ENCODE measurements at places on chromosomes 4 and X.

- no peak for DNase-seq
Measured at GRCh38 chr4:162853788-162854187, 312.9 kb downstream of the NAF1 start.

DNA sequence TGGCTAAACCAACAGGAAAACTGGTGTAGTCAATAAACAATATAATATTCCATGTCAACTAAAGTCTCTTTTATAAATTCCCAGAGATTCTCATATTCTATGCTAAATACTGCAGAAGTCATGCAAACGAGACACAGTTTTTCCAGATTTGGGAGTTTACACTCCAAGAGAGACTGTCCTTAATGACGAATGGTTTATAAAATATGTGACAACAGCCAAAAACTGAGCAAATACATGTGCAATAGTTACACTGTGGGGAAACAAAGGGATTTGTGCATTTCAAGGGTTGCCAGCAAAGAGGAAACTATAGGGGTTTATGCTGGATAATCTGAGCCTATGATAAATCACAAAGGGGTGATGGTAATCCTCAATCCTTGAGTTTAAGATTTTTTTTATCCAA lies 75.7 kb downstream of the GPC4 start:
- DNase-seq: no peak

- DNase-seq: no peak
Measured at GRCh38 chrX:107384397-107385105, 64.9 kb upstream of the FRMPD3 start.

DNA sequence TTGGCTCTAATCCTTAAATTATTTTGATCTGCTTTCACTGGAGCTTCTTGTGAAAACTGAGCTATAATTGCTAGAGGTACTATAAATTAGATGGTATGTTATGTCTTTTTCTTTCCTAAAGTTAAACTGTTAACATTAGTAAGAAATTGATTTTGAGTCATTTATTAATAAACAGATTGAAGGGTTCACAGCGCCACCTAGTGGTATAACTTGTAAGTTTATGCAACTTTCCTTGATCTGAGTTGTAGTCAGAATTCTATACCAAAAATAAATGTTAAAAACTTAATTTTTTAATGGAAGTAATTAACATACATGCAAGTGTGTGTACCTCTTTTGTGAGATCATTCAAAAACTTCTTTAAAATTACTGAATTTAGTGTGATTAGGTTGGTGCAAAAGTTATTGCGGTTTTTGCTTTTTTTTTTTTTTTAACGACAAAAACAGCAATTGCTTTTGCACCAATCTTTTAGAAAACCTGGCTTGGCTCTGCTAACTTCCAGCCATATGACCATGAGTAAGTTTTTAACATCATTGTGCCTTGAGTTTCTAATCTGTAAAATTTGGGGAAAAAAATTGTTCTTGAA lies 151.5 kb downstream of the CENPC start:
- no peak for DNase-seq

DNA sequence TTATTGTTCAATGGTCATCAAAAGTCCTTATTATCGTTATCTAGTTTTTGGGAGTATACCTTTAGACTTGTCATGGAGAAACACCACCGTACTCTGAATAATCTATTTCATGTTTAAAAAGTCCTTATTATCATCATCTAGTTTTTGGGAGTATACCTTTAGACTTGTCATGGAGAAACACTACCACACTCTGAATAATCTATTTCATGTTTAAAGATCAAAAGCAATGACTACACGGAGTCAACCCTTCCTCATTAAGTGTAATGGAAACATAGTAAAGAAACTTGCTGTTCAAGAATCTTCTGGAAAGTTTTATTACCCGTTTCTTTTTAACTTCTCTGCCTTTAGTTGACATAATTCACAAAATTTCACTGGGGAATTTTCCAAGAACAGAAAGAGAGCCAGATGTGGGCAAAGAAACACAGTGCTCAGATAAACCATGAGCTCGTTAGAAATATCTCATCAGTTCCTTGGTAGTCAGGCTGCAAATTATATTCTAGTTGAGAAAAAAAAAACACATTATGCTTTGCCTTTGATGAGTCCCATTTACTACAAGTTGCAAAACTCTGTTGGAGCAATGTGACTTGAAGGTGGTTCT lies 158.8 kb downstream of the AFAP1 start:
- DNase-seq: no peak

GRCh38 chr4:40173470-40173875 lies 23.4 kb upstream of the RHOH start:
- DNase-seq: no peak

DNA sequence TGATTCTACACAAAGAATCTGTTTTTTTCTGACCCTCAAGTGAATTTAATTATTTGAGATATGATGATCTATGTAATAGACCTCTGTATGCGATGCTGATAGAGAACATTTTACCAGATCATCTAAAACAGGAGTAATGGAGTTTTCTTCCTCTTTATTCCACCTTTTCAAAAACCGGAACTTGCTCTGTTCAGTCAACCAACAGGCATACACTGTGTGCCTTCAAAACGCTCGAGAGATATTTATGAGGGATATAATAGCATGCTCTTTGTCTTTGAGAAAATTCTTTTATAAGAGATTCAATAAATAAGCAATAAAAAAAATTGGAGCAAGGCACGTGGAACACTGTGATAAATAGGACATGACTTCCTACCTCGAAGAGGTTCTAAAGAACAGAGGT lies 2.0 kb downstream of the NYX start:
- no peak for DNase-seq

DNA sequence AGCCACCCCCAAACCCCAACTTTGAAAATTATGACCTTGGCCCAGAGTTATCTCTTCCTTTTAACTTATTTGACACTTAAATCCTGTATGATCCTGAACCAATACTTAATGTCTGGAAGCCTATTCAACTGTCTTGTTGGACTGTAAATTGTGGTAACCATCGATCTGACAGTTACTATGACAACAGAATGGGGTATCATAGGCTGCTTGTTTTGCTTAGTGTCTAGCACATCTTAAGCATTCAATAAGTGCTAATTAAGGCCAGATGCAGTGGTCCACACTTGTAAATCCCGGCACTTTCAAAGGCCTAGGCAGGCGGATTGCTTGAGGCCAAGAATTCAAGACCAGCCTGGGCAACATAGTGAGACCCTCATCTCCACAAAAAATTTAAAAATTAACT lies 175.0 kb downstream of the APBB2 start:
- no peak for DNase-seq

DNA sequence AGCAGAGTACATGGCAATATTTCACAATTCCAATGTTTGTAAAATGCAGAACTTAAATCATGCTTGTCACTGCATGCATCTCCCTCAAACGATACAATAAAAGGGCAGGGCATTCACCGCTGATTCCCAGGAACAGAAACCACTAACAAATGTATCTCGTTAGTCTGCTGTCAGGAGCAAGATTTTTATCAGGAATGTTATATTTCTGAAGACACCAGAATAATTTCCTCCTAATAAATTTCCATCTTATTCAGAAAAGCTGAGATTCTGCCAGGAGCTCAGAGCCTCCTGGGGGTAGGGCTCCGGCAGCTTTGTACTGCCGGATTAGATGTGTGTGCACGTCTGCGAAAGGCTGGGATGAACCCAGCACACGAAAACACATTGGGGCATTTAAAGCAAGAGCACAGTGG lies 54.0 kb upstream of the LDB2 start:
- no peak for DNase-seq

DNA sequence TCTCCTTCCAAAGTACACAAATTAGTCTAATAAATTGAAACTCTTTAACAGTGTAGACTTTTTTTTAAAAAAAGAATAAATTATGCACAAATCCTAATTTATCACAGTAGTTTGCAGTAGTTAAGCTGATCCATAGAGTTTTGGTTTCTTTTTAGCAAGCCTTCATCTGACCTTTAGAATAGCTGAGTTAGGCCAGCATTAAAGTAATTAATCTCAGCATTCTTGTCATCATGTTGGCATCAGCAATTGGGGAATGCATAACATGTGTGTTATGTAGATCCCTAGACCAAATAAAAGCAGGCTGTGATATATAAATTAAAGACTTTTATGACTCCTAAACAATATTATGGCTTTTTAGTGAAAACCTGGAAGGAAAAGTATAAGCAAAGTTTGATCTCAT lies 426.5 kb upstream of the PABPC4L start:
- no peak for DNase-seq

DNA sequence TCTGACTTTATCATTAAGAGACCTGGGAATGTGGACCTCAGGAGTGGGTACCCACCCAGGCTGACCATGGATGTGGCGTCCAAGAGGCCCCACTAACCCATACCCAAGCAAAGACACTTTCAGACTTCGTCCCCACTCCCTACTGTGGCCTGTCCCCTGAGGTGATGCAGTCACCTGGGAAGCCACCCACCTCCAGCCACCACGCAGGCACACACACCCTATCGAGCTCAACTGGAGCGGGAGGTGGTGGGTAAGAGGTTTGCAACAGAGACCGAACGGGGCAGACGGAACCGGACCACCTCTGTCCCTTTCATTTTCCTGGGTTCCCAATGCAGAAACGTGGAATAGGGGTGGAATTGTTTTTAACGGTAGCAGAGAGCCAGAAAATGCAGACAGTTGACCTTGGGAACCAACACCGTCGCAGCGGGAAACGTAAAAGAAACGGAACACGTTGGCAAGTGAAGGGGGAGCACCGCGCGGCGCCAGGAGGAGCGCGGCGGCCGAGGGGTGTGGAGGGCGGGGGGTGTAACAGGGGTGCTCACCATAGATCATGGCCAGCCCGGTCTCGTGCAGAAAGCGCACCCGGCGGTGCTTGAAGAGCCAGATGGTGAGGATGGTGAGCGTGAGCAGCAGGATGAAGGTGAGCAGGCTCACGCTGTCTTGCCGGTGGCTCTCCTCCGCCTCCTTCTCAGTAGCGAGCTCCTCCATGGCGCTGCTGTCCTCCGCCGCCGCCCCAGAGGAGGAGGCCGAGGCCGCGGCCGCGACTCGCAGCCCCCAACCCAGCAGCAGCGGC lies 559 bp downstream of the SLC9A7 start:
- peak; percentile 27 for DNase-seq

DNA sequence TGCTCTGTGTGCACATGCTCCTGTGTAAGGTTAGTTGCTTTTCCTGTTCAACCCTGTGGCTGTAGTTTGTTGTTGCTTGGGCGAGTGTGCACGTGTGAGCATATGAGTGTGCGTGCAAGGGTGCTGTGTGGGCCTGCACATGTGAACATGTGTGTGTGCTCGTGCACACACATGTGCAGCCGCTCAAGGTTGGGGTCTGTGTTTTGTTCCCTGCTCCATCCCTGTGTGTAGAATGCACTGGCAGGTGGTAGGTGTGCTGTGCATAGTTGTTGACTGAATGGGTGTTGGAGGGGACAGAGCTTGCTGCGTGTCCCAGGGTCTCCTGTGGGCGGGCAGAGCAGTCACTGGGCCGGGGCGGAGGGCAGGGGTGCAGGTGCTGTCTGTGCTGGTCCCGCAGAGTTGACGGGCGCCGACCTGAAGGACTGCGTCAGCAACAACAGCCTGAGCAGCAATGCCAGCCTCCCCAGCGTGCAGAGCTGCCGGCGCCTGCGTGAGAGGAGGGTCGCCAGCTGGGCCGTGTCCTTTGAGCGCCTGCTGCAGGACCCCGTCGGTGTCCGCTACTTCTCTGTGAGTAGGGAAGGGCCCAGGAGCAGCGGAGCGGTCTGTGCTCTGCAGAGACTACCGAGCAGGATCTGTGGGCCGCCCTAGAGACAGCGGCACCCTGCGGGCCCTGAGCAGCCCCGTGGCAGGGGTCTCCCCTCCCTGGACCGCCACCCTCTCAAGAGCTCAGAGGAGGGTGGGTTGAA lies 27.9 kb upstream of the HGFAC start:
- DNase-seq: peak; percentile 8

DNA sequence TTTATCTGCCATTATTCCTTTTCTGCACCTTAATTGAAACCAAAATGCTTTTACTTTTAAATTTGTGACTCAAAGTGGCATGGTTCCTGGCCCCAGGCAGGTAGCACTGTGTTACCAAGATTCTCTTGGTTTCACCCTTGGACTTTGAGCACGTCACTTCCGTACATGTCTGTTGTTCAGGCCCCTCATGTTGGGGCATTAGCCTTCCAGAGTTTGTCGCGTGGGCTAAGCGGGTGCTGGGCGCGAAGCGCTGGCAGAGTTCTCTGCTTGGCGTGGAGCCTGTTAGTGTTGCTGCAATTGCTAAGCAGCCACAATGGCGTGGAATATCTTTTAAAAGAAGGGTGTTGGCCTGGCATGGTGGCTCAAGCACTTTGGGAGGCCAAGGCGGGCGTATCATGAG lies 14.0 kb upstream of the TADA2B start:
- DNase-seq: no peak

GRCh38 chr4:155954118-155954685 lies 536 bp upstream of the CTSO start:
- DNase-seq: peak; percentile 11

DNA sequence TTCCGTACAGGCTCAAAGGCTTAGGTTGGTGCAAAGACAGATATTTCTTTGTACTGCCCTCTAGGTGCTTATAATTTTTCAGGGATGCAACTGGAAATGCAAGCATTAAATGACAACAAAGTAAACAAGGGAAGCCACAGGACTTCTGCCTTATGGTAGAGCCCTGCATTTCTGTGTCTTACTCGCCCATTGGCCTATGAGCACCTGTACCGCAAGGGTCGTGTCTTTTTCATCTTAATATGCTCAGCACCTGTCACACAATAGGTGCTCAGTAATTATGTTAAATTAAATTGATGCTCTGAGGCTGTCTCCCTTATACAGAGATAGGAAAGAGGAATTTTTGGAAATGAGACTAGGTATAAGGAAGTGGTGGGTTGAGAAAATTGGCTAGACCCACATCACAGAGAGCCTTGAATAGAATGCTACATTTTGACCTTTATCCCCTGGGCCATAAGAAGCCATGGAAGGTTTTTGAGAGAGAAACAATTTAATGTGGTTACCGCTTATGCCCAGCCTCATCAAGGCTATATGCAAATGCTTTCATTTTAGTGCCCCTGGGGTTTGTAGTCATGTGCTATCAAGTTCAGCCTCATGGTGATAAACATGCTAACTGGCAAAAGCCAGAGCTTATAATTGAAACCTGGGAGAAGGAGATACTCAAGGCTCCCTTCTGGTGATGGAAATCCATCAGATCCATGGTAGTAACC lies 16.3 kb downstream of the VSIG4 start:
- no peak for DNase-seq

DNA sequence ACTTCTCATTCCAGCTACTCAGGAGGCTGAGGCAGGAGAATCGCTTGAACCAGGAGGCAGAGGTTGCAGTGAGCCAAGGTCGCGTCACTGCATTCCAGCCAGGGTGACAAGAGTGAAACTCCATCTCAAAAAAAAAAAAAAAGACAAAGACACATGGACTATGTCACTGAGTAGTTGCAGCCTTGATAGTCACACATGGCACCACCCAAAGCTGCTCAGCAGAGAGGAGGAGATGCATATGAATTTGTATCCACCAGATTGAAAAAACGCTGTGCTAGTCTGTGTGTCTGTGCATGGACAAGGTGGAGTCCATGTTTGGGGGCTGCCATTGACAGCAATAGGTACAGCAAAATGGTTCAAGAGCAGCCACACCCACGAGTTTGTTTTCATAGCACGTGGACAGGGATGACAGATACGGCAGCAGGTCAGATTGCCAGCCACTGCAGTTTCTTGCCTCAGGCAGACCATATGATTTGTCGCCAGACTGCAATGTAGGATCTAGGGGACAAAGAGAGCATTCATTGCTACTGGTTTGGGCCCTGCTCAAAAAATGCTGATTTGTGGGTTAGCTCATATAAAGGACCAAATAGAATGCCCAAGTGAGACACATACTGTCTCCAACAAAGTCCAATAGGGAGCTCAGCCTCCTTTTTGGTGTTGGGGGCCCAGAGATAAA lies 89.9 kb downstream of the CEP135 start:
- DNase-seq: no peak

- no peak for DNase-seq
Measured at GRCh38 chrX:14630733-14631132, 101.4 kb downstream of the GLRA2 start.

- no peak for DNase-seq
Measured at GRCh38 chr4:66034671-66035070, 364.4 kb upstream of the EPHA5 start.
